ENCODE measurements at places on chromosomes 7 and 10.

- no peaks in the 10 kb centered on the region for H3K36me3 ChIP-seq
- no peaks in the 10 kb centered on the region for H3K27me3 ChIP-seq
- H3K27ac ChIP-seq, result no peak overlapping the region
- peak; percentile 62 for DNase-seq
- H3K4me1 ChIP-seq, result peaks cover 29% of the 10 kb centered on the region
Measured at GRCh38 chr7:5477723-5478531, 54.3 kb upstream of the TNRC18 start.

DNA sequence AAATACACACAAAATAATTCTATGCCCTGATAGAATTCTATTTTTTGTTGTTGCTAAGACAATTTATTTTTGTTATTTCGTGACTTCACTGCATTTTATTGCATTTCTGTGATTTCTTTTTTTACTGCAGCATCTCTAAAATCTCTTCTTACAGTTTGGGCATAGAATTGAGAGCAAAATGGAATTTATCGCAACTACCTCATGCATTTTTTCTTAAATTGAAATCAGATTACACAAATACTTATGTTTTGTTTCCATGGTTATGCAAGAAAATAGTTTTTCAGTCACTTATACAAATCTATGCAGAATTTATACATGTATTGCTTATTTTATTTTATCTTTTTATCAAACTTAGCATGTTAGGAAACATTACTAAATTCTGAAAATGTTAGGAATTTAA, 781.8 kb upstream of the LRRTM3 start:
- no peak for DNase-seq
- no peak overlapping the region for H3K27ac ChIP-seq
- H3K4me3 ChIP-seq, result no peak overlapping the region

DNA sequence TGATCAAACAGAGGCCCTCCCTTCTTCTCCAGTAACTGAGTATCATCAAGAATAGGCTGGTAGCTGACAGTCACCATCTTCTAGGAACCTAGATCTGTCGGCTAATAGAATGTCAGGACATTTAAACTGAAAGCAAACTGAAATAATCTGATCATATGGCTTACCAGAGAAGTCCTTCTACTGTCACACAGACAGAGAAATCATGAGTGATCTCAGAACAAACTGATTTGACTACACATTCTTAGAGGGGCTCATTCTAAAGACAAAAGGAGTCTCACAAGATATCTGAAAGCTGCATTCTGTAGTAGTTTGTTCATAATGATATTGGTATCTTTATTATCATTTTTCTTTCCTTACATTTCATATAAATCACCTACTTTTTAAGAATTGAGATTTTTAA, 130.9 kb upstream of the ADCY1 start:
- no peak overlapping the region for H3K27ac ChIP-seq
- DNase-seq, result no peak
- H3K36me3 ChIP-seq, result no peaks in the 10 kb centered on the region
- no peak overlapping the region for H3K4me3 ChIP-seq

DNA sequence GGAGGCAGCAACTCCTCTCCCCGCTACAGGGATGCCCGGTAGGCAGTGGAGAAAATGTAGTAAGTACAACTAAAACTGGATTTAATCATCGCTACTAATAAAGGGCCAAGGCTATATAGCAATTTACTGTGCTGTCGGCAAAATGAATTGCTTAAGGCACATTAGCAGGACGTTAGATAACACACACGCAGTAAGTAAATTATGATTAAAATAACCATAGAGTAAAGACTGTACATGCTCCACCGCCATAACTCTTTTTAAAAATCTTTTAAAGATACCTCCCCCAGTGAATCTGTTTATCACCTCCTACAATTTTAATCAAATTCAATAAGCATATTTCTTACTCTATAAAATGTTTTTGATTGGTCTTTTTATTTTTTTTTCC, 371.4 kb upstream of the MGMT start:
- DNase-seq, result no peak
- H3K4me3 ChIP-seq, result peak overlapping the region; percentile 42
- H3K4me1 ChIP-seq, result no peaks in the 10 kb centered on the region
- peaks cover 3% of the 10 kb centered on the region for H3K27me3 ChIP-seq

GRCh38 chr10:62939698-62940097, 123.5 kb upstream of the EGR2 start:
- no peaks in the 10 kb centered on the region for H3K27me3 ChIP-seq
- no peaks in the 10 kb centered on the region for H3K36me3 ChIP-seq
- no peak overlapping the region for H3K27ac ChIP-seq
- H3K4me3 ChIP-seq, result no peak overlapping the region
- no peak for DNase-seq
- H3K4me1 ChIP-seq, result no peaks in the 10 kb centered on the region
